ENCODE measurements at places on chromosomes 1 and 21.

DNA sequence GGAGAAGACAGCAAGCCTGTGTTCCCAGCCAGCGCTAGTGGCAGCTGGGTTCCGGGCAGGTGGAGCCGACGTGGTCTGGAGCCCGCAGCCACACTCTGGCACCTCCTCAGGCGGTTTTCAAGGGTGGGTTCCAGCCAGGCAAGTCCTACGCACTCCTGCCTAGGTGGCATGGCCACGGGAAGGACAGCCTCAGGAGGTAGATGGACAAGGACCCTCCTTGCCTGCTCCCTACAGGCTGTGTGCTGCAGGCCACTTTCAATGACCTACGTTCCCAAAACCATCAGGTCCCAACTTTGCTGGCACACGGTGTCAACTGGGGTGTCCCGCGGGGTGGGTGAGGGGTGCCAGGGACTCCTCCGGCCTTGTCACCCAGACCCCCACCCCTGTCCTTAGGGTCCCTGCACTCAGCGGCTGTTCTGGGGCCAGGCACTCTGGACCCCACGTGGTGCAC lies 6.7 kb upstream of the PTGER3 start:
- no peak for DNase-seq

DNA sequence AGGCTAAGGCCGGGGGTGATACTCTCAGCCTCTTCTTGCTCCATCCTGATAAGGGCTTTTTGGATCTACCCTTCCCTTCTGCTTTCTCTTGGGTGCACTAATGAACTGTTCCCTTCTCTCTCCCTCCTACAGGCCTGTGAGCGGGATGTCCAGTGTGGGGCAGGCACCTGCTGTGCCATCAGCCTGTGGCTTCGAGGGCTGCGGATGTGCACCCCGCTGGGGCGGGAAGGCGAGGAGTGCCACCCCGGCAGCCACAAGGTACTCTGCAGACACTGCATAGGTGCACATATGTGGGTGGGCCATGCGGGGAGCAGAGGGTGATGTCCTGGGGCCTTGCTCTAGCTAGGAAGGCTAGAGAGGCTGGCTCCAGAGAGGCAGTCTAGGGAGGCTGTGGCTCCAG lies 2.9 kb downstream of the PROK1 start:
- no peak for DNase-seq

DNA sequence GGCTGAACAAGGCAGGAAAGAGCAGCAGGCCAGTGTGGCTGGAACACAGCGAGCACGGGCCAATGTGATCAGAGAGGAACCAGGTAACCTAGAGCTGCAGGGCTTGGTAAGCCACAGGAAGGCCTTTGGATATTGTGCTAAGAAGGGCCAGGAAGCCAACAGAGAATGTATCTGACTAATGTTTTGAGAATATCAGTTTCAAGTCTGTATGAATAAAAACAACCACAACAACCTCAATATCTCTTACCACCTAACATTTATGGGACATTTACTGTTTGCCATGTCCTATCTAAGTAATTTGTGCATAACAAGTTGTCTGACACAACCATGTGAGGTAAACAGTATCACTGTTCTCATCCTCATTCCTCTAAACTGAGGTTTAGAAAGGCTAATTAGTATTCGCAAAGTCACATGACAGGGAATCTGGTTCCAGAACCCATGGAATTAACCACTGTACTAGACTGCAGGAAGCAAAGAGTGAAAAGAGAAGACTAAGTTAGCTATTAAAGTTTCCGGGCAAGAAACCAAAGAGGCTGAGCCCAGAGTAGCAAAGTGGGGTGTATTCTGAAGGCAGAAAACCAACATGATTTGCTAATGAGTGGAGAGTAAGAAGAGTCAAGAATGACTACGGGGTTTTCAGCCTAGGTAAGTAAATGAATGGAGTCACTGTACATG lies 38.9 kb downstream of the SPRTN start:
- DNase-seq = no peak

DNA sequence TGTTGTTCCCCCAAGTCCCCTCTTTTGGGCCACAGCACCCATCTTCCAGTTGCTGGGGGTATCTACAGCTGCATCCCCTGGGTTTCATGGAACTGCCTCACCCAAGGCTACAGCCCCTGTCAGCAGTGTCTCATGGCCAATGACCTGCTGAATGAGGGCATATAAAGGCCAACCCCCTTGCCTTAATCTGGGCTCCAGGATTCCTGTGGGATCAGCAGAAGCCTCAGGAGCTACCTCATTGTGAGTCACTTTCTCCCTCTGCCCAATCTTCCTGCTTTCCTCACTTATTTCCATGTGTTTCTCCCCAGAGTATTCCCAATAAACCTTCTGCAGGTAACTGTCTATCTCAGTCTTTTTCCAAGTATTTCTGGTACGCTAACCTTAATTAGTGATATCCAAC lies 37.3 kb upstream of the SYT14 start:
- DNase-seq = no peak

- DNase-seq = no peak
Observed at GRCh38 chr1:182756423-182756822, 33.1 kb upstream of the NPL start.

GRCh38 chr1:44425341-44426082 lies 20.5 kb downstream of the RNF220 start:
- no peak for DNase-seq

DNA sequence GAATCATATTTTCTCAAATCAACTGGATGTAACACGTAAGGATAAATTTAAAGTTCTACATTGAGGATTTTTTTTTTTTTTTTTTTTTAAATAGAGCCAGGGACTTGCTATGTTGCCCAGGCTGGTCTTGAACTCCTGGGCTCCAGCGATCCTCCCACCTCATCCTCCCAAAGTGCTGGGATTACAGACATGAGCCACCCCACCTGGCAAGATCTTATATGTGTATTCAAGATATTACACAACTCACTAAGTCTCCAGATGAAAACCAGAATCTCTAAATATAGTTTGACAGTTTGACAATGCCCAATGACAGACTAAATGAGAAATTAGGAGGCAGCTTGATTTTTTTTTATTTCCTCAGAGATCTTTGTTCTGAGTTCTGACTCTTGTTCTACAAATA lies 6.8 kb downstream of the YY1AP1 start:
- DNase-seq = no peak
